Lower leg skin (tissue), 4 donors: ENCODE measurements at places on chromosomes 5 and 9.
A peak's percentile ranks its signal among the peaks of the same experiment; 100 is the strongest.

DNA sequence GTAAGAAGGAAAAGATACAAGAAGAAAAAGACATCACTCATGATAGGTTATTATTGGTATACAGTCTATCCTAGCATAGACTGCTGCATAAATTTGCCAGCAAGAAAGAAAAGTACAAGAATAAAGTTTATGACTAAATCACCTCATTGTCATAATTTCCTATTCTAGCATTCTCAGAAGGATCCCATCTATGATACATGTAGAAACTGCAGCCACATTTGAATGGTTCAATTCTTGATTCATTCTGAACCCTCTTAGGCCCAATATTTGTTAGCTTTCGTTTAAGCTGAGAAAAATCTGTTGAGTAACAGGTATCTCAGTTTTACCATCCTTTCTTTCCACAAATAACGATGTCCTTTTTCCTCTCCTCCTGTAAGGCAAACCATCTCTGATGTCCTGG is 21.2 kb downstream of the INVS start:
- DNase-seq, result no peak

DNA sequence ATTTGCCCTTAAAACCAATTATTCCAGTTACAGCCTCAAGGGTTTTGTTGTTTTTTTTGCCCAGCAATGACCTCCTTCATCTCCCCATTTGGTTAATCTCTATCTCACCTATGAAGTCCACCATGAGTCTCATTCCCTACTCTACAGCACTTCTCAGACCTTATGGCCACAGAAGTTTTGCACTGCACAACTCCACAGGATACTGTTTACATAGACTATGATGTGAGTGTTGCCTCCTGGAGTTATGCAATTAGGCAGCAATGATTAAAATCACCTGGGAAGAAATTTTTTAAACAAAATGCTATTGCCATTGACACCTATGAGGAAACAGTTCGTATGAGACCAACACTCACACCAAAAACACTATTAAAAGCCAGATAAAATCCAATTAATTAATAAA is 39.7 kb downstream of the ZDHHC21 start:
- no peak for DNase-seq

DNA sequence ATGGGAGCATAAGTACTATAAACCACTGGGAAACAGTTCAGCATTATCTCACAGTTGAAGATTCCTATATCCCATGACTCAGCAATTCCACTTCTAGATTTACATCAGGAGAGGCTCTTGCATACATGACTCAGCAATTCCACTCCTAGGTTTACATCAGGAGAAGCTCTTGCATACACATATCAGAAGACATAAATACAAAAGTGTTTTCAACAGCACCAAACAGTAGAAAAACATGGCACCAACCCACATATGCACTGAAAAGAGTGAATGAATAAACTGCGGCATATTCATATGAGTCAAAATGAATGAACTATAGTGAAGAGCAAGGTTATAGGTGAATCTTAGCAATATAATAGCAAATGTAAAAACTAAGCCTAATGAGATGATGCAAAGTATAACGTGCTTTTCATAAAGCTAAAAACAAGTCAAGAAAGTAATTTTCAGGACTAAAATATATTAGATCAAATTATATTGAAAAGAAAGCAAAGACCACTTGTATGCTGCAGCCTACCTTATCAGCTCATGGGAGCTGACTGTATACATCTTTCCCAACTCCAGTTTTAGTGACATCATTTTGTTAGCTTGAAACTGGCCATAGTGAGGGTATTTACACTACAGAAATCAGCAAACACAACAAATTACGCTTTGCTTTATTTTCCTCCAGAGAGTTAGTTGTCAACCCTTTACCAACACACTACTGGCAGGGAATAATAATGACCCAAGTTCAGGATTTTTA is 95.8 kb downstream of the ANKRD18B start:
- DNase-seq, result no peak

- no peak for DNase-seq
Measured at GRCh38 chr5:57887851-57888621, 405.4 kb upstream of the ACTBL2 start.

GRCh38 chr5:173265433-173265832 is 30.4 kb upstream of the NKX2-5 start:
- DNase-seq, result no peak

DNA sequence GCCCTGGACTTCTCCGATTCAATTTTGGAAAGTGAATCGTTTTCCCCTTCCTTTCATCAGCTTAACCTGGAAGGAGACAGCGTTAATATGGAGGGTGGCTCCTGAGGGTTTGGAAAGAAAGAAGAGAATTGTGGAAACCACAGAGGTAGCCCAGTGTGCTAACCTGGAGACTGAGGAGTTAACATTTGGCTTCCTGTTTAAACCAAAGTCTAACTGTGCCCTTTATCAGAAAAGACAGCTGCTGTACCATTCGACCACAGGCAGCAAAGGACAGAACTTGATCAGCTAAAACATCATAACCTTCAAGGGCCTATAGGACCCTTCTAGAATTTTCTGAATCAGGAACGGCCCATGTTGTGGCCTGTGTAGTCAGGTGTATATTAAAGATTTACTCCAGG is 735 bp downstream of the IDNK start:
- DNase-seq, result no peak

- DNase-seq, result no peak
Measured at GRCh38 chr5:76303921-76304320, 99.2 kb upstream of the IQGAP2 start.

- no peak for DNase-seq
Measured at GRCh38 chr5:133967124-133967523, 1.3 kb downstream of the C5orf15 start.

- no peak for DNase-seq
Measured at GRCh38 chr5:74378464-74378863, 262.1 kb downstream of the ENC1 start.

- no peak for DNase-seq
Measured at GRCh38 chr5:155402927-155403640, 389.5 kb downstream of the KIF4B start.

DNA sequence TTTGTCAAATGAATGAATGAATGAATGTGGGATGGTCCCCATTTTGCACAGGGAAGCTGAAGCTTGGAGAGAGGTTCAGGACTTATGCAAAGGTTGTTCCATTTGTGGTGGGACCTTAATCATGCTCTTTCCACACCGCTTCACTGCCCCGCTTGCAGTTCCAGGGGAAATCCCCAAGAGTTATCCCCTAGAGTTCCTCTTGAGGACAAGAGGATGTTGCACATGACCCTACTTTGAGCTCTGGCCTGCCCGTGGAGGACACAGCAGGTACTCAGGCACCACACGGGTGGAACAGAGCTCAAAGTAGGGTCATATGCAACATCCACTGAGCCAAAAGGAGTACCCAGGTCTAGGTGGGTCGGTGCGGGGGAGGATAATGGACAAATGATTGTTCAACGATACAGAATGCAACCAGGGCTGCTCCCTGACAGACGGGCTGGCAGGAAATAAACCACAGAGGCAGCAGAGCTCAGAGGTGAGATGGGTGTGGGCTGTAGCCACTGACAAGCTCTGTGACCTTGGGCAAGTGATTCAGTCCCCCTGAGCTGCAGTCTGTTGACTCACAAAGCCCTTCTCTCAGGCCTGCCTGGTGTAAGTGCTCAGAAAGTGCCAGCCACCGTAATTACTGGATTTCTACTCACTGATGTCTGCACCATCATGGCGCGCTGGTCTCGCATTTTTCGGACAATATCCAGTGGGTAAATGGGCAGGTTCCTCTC is 60.3 kb upstream of the EPB41L4B start:
- no peak for DNase-seq

DNA sequence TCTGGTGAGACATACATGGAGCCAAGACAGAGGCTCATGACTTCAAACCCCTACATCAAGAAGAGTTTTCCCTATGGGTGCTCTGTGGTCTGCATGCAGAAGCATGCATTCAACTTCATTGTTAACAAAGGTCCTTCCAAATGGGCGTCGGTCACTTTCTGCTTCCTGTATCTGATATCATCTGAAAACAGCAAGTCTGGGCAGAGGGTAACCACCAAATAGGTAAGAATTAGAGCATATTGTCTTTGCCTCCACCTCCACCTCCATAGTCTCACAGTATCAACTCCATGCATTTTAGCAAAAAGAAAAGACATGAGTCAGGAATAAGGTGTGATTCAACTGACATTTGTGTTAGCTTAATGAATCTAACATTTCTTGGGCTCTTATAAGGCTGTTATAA is 462.9 kb downstream of the DMRT2 start:
- DNase-seq, result no peak

DNA sequence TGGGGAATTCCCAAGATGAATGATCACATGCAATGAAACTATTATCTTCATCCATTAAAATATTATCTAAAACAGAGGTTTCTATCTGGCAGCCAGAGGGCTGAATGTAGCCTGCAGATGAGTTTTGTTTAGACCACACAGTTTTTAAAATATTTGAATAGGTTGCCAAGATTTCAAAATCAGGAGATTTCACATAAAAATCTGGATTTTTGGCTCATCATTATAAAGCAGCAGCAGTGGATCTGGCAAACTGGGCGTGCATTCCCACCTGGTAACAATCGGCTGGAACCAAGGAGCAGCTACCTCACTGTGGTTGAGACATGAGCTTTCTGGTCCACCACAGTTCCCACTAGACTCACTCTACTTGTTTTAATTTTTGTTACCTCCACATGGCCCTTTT is 155.1 kb downstream of the BNC2 start:
- no peak for DNase-seq

DNA sequence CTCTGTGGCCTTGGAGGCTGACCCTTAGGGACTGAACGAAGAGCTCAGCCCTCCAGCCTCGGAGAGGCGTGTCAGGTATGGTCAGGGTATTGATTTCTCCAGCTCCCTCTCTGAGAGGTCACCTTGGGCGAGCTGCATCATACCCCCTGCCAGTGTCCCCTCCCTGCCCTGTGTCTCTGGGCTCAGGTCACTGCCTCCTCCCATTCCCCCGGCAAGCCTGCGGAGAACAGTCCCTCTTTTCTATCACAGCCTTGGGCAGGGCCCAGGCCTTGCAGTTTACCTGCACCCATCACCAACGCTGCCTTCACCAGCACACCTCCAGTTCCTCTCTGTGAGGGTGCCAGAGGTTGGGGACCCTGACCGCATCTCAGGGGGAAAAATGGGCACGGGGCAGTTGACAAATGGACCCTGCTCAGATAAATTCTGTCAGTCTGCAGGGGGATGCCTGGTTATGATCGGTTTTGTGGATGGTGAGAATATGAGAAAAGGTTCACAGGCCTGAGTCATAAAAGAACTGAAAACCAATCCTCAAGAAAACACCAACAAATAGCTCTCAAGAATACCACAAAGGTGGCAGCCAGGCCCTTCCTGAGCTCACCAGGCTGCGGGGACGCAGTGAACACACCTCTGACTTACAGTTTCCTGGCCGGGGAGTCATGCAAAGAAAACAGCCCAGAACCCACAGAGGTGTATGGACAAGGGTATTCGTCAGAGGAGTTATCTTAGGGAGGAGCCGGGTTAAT is 24.7 kb upstream of the RXRA start:
- DNase-seq, result no peak

DNA sequence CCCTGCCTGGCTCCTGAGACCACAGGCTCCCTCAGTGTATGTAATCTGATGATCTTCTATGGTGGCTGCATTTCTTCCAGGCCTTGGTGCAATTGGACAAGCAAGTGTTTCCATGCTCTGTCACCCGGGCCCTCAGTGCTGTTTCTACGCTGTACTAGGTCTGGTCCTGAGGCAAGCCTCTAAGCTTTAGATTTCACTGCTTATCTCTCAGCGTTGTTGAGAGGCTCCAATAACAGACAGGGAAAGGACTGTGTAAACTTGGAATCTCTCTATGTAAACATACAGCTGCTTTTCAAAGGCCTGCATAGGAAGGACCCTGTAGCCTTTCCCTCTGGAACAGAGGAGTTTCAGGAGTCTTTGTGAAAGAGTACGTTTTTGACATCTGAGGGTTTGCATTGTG is 38.6 kb upstream of the NFIB start:
- peak; percentile 10 for DNase-seq

DNA sequence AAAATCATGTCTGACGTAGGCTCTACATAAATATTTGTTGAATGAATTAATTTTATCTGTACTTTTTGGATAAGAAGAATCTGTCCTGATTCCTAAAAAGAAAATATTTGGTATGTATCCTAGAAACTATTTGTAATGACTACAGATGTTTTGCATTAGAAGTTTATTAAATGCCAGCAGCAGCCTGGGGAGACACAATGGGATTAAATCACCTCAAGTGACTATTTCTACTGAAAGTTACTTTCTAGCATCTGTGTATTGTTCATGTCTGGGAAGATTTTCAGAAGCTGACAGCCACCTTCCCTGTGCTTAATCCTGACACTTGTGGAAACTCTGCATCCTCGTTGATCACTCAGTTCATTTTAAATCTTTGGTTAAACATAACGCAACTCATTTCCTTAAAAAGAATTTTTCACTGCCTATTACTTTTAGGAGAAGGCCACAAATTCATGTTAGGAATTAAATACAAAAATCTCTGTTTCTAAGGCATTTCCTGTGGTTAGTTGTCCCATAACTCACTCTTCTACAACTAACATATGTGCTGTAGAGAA is 209.3 kb upstream of the PPP1R2B start:
- no peak for DNase-seq

GRCh38 chr5:97355775-97356174 is 172.7 kb upstream of the RIOK2 start:
- DNase-seq, result no peak

DNA sequence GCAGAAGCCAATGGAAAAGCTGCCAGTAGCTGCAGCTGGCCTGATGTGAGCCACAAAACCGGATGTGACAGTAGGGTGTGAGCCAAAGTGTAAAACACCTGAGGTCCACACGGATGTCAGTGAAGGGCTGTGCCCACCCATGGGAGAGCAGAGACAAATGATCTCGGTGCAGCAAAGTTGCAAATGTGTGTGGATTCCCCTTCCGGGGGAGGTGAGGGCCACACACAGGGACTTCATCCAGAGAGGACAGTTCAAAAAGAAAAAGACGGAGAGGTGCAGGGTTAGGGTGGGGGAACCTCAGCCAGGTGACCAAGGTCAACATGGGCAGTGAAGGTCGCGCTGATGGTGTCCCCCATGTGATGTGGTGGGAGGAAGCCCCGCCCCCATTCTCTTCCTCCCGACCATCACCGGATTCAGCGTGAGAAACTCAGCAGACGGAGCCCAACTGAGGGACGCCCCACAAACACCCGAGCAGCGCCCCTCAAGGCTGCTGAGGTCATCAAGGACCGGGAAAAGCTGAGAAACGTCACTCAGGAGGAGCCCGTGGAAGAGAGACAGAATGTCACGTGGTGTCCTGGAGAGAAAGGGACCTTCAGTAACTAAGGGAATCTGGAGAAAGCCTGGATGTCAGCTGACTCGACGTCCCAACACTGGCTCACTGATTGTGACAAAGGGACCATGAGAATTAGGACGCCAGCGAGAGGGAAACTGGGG is 11.4 kb upstream of the PTGDS start:
- no peak for DNase-seq

GRCh38 chr9:37503736-37504135 is 18.0 kb downstream of the POLR1E start:
- no peak for DNase-seq
